Prostate gland (tissue), 2 donors: ENCODE measurements at places on chromosomes 7 and 10. TPM values are rescaled to one million over a fixed set of nuclear protein-coding genes. Genes with fewer than 3 reads are reported as not detected.

Gene CASTOR2
- 45.9 TPM for total RNA-seq

GRCh38 chr10:61438141-61438988 lies 14.8 kb downstream of the TMEM26 start:
- DNase-seq: no peak

GRCh38 chr10:103812432-103812831 lies 42.9 kb downstream of the SH3PXD2A start:
- no peak for DNase-seq

DNA sequence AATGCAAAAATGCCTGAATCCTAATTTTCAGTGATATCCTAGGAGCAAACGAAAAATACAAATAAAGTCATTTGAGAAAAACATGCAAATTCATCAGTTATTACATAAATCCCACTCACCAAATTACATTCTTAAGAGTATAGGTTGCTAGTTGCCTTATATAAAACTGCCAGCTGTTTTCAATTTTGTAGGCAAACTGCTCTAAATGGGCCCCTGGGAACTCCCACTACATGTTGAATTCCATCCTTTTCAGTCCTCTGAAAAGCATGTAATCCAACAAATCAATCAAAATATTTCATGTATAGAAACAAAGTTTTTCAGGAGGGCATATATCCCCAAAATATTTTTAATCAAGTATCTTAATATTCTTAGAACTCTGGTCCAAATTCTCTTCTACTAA lies 2.1 kb upstream of the JMJD1C start:
- no peak for DNase-seq

GRCh38 chr7:142436601-142437000 lies 178.7 kb upstream of the PRSS58 start:
- DNase-seq: no peak
